Activated CD8-positive, alpha-beta memory T cell treated with anti-CD3 and anti-CD28 coated beads for 48 hours (primary cell): ENCODE measurements at places on chromosomes 5 and 9.

- no peak for DNase-seq
These were observed 114.3 kb upstream of the PCSK5 start for GRCh38 chr9:75775966-75776691.

GRCh38 chr5:73215531-73215890 lies 42.5 kb downstream of the TMEM174 start:
- no peak for DNase-seq

DNA sequence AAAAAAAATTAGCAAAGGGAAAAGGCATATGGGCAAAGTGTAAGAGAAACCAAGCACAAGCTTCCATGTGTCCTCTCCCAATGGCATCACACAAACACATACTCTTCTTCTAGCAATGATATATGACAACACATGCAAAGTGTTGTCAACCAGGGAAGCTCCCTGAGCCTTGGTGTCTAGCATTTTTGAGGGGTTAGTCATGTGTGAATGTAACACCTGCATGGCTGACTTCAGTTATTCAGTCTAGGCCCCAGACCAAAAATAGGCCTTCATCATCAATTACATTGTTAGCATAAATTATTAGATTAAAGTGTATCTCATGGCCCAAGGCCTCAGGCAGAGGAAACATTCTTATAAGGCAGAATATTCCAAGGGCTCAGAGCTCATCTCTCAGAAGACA lies 450.0 kb downstream of the TLE1 start:
- no peak for DNase-seq

- DNase-seq = no peak
These were observed 56.1 kb downstream of the MTREX start for GRCh38 chr5:55363856-55364255.

DNA sequence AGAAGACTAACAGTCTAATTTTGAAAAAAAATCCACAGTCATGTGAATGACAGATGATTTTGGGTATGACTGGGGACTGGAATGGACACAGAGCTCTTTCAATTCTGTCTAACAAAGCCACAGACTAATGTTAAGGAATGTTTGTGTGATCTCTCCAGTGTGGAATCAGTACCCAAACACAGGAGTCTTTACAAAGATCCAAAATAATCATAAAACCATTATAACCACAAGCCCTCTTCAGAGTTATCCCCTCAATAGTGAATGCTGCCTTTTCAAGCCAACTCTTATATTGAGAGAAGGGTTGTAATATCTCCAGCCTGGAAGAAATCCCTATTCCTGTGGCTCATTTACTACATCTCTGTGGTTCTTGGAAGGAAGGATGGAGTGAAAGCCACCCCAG lies 552.0 kb upstream of the CLINT1 start:
- no peak for DNase-seq

GRCh38 chr5:102296178-102296817 lies at the start of gene SLCO4C1:
SLCO4C1 (minus strand) TSS chr5:102296284; CDS start chr5:102296262, 22 bp downstream.
- DNase-seq = peak; percentile 39

GRCh38 chr5:133847886-133848285 lies 120.5 kb downstream of the C5orf15 start:
- DNase-seq = no peak

GRCh38 chr5:57010786-57011185 lies 58.9 kb upstream of the MIER3 start:
- DNase-seq = no peak

- DNase-seq = no peak
These were observed 347.4 kb downstream of the SH3GL2 start for GRCh38 chr9:17926246-17926645.

DNA sequence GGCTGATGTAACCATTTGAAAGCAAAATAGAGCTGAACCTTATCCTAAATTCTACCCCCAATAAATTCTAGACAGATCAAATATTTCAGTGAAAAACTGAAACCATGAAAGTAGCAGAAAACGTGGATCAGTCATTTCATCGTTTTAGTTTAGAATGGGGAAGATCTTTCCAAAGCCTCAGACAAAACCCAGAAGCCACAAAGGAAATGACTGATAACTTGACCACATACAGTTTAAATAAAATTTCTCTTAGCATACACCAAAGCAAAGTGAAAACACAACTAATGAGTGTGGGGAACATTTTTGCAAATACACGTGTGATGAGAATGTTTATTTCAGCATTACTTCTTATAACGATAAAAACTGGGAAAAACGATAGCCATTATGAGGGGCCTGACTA lies 284.8 kb downstream of the ADGRV1 start:
- DNase-seq = no peak
